ENCODE measurements at places on chromosomes 2 and 18.

GRCh38 chr2:149393614-149394013 is 63.2 kb downstream of the LYPD6 start:
- no peak for ATAC-seq

DNA sequence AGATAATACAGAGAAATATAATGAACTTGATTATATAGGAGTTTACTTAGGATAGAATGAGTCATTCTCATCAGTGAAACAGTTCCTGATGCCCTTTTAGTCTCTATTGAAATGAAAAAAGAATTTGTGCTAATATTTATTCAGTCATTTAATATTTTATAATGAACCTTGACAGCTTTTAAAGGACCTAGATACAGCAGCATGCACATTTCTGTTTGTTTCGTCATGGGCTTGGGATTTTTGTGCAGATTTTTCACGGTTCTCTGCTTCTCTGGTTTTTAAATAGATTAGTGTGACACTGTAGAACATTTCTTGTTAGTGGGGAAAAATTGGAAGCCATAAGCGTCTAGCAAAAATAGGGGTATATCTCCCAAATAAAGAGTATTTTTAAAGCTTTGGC is 60.7 kb downstream of the NABP1 start:
- no peak for ATAC-seq

GRCh38 chr2:45382744-45383143 is 228.3 kb downstream of the SRBD1 start:
- peak; percentile 56 for ATAC-seq

- ATAC-seq: no peak
Measured at GRCh38 chr2:85951351-85952067, 62.7 kb upstream of the ST3GAL5 start.

DNA sequence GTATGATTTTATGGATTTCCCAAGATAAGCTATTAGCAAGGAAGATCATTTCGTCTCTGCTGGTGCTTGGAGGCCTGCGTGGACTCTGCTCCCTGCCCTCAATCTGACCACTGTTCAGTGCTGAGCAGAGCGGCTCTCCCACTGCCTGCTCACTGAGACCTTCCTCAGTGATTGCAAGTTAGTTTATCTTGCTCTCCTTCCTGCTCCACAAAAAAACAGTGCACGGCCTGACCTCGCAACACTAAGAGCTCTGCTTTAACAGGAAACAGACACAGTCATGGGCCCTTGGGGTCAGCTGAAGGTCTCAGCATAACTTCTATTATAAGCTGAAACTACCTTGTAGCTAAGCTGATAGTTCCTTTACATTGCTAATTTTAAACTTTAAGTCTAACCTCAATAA is 53.1 kb downstream of the PRELID3A start:
- peak; percentile 40 for ATAC-seq

DNA sequence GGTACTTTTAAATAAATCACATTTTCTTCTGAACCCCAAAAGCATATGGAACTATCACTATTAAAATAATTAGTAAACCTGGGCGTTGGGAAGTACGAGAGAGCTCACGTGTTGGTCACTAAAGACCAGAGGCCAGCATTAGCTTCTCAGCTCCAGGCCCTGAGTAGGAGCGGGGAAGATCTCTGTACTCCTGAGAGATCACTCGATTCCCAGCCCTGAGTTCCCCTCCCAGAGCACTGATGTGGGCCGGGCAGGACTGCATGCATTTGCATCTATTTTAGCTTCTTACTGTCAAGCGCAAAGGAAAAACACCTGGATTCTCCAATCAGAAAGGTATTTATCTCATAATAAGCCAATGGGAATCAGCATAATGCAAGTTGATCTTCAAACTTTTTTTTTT is 6.2 kb downstream of the PXDN start:
- ATAC-seq: no peak

DNA sequence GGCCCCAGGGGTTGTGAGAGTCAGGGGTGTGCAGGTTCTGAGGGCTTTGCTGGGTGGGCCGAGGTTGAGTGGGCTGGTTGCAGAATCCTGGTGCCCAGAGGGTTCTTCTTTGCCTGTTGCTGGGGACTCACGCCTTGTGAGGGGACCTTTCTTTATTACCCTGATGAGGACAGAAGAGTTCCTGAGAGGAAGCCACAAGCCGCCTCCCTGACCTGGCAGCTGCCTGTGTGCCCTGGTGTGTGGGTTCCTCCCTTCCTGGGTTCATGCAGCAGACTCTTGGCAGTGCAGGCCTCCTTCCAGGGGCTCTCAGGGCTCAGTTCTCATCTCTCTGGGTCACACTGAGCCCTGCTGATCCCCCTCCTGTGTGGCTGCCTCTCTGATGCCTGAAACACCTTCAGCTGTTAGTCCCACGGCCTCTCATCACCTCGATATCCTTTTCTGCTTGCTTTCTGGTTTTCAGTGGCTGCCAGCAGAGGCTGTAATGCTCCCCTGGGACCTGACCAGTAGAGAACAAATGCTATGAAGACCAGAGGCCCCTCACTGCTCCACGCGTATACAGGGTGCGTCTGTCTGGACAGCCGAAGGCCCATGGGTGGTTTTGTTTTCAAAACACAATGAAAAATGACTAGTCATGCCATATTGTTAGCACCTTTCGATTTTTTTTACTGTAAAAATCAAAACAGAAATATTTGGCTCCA is 191.3 kb downstream of the AGAP1 start:
- ATAC-seq: no peak

- ATAC-seq: no peak
Measured at GRCh38 chr2:238016526-238016925, 44.3 kb upstream of the SCLY start.
